ENCODE measurements at places on chromosomes 2 and 18.
A peak's percentile ranks its signal among the peaks of the same experiment; 100 is the strongest.

DNA sequence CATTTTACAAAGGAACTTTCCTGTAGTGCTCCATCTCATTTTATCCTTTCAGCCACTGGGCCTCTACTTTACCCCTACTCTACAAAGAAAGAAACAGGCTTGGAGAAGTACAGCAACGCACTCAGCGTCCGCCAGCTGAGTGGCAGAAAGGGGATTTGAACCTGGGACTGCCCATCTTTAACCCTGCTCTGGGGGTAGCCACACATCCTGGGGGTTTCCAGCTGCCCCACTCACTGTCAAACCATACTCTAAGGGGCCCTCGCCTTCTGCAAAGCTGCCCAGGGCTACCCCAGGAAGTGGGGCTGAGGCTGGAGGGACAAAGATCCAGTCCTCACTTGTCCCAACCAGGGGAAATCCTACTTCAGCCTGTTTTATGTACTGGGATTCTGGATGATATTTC lies 17.9 kb downstream of the HS1BP3 start:
- no peak for DNase-seq

GRCh38 chr2:216508229-216508628 lies 9.6 kb downstream of the RPL37A start:
- no peak for DNase-seq

GRCh38 chr2:240165661-240166060 lies 25.2 kb upstream of the OTOS start:
- DNase-seq = no peak

GRCh38 chr2:230896346-230897115 lies 28.5 kb downstream of the GPR55 start:
- no peak for DNase-seq

GRCh38 chr2:83369601-83370418 lies 1089.3 kb downstream of the SUCLG1 start:
- DNase-seq = no peak

DNA sequence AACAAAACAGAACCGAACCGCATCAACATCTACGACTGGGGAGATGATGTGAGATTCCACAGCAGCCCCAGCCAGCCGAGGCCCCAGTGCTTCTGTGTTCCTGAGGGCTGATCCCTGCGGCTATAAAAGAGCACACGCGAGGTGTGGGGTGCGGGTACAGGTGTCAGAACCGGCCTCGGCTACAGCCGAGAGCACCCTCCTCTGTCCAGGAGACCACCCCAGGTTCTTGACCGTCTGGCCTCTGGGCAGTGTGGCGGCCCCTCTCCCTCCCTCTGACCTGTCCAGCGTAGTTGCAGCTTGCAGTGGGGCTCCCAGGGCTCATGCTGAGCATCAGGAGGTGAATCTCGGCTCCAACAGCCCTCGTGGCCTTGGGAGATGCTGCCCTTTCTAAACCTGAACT lies 23.7 kb downstream of the RTP5 start:
- DNase-seq = no peak

DNA sequence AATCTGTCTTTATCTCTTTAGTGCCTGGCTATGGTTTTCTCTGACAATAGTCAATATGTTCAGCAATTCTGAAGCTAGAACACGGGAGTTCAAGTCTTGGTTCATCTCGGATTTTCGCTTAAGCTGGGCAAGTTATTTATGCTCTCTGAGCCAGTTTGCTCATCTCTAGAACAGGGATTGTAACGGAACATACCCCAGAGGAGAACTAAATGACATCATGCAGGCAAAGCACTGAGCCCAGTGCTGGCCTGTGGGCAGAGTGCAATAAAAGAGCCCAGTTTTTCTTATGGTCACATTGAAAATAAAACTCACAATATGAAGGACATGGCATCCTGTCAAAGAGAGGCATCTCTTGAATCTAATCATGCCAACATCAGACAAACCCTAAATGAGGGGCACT lies 143.9 kb downstream of the ZBTB7C start:
- DNase-seq = no peak

GRCh38 chr2:118667348-118667747 lies 180.1 kb downstream of the EN1 start:
- no peak for DNase-seq

DNA sequence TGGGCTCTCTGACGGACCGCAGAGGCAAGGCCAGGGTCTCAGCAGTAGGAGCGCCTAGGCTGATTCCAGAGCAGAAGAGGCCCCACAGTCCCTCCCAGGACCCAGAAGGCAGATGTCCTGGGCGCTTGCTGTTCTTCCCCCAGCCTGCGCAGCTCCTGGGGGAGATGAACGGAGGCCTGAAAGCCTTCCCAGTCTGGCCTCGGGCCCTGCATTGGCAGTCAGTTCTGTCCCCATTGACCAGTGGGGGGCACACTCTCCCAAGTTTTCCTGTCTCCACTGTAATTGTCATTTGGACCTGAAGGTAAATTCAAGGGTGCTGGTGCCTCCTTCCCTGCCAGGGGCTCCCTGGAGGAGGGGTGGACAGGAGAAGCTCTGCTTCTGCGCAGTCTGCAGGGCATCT lies 345.7 kb downstream of the CYP26B1 start:
- no peak for DNase-seq

DNA sequence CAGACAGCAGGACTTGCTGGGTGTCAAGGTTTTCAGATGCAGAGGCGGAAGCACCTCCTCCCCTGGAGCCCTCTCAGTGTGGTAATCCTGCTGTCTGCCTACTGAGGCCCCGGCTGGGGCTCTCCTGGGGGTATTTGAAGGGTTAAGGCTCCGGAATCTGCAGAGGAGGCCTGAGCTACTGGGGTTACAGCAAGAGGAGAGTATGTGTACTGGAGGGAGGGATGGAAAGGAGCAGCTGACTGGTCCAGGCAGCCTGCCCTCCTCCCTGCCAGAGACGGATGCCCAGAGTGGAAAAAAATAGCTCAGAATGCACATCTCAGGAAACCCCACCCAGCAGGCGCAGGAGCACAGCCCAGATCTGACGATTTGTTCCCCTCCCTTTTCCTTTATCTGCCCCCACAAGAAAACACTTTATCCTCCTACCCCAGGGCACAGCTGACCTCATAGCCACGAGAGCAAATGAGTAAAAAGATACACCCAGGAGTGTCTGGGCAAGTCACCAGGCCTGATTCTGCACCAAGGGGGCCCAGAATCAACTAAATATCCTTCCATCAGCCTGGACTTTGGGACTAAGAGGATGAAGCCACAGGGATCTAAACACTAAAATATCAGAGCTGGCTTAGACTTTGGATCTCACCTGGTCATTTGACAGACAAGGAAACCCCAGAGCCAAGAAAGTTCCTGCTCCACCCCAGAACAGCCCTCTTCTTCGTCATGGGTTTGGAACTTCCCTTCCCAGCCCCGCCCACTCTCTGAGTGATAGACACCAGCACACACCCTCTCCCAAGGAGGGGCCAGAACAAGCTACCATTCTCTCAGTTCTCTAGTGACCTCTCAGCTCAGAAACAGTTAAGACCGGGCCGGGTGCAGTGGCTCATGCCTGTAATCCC lies 5.5 kb downstream of the TMBIM1 start:
- peak; percentile 76 for DNase-seq

DNA sequence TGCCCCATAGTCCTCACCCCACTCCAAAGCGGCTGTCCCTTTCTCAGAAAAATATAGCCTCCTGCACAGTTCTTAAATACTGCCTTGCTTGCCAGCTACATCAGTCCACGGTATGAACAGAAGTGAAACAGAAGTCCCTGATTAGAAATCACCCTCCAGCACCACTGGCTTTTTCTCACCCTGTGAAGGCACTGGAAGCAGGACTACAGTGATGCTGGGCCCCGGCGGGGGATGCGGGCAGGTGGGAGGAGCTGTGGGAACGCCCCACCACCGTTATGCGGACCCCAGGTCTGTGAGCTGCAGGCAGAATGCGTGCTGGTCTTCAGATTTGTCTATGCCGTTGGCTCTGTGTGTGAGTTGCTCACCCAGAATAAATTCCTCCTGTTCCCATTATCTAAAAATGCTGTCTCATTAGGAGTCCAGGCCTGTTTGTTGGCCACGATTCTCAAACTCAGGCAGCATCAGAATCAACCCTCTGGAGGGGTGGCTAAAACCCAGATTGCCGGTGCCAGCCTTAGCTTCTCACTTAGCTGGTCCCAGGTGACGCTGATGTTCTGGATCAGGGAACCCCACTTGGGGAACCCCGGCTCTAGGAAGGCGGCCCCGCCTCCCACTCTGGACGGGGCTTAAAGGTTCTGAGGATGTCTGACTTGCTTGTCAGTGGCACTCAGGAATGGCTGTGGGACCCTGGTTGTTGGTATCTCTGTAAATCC lies 224.8 kb upstream of the PXDN start:
- no peak for DNase-seq

- no peak for DNase-seq
Measured at GRCh38 chr18:33097126-33097525, 324.3 kb upstream of the KLHL14 start.

DNA sequence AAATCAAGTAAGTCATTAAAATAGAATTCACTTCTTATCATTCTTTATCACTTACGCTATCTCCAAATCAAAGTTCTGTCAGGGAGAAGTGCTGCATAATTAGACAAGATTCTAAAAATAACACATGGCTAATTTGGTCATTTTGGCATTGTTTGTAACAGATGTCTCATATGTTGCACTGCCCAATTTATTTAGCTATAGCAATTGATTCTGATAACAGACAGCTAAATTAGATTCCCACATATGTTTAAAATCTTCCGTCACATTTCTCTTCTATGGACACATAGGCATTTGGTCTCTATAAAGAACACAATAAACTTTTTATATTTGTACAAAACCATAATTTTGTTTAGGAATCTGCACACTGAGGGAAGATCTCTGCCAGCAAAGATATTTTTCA lies 644.5 kb upstream of the VRK2 start:
- DNase-seq = no peak

GRCh38 chr2:31404827-31405226 lies 9.7 kb downstream of the XDH start:
- no peak for DNase-seq

DNA sequence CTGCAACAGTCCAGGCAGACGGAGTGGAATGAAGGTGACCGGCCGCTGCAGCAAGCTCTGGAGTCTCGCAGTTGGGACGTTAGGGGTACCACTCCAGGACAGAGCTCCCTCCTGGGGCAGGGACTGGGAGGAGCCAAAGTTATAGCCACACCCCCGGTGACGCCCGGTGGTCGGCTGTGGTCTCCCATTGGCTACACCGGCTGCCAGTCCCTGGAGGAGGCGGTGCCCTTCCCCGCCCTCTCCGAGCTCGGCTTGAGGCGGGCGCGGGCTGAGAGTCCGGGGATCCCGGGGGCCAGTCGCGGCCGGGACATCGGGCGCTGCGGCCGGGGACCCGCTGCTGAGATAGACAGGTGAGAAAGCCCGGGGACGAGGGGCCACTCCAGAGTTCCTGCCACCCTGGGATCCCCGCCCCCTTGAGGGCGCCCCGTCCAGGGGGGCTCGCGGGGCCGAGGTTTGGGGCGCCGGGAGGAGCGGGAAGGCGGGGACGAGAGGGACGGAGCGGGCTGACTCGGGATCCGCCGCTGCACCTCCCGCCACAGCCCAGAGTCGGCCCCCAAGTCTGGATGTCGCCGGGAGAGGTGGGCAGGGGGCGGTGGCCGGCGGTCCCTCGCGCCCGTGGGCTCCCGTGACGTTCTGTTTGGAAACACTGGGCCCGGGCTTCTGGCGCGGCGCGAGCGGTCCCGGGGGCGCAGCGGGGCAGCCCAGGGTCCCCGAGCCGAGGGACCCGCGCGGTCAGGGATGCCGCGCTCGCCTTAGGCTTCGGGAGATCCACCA lies at the start of gene PLEKHH2:
Gene PLEKHH2, plus strand, starts transcription at position 231 of the 774 bp plus-strand sequence. CDS start 7,414 bp downstream, outside the sequence.
- DNase-seq = peak; percentile 90

DNA sequence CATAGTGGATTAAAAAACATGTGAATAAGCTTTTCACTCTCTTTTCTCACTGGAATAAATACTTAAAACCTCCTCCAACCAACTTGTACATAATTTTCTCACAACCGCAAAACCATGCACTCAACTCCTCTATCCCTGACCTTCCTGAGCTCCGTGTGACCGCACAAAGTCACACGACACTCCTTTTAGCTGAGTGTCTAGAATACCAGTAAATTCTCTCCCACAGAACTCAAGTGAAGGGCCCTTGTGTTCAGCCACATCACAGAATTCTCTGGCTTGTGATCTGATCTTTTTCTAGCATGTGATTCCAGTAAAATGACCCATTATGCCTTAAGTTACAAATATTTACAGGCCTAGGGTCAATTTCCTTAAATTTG lies 91.2 kb upstream of the ARL4C start:
- no peak for DNase-seq

GRCh38 chr2:101609433-101609832 lies 88.1 kb upstream of the MAP4K4 start:
- DNase-seq = no peak

DNA sequence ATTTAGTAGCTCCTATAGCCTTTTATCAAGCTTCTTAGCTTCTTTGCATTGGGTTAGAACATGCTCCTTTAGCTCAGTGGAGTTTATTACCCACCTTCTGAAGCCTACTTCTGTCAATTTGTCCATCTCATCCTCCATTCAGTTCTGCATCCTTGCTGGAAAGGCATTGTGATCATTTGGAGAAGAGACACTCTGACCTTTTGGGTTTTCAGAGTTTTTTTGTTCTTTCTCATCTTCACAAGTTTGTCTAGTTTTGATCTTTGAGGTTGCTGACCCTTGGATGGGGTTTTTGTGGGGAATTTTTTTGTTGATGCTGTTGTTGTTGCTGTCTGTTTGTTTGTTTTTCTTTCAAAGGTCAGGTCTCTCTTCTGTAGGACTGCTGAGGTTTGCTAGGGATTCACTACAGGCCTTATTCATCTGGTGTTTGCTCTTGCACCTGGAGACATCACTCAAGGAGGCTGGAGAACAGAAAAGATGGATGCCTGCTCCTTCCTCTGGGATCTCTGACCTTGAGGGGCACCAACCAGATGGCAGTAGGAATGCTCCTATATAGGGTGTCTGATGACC lies 13.9 kb upstream of the TANK start:
- DNase-seq = no peak

- DNase-seq = no peak
Measured at GRCh38 chr18:66638856-66639629, 35.2 kb upstream of the CDH19 start.
